ENCODE measurements at places on chromosomes 12 and 14.
A peak's percentile ranks its signal among the peaks of the same experiment; 100 is the strongest.

- no peak for DNase-seq
These were observed 63.9 kb downstream of the FZD10 start for GRCh38 chr12:130226126-130226525.

DNA sequence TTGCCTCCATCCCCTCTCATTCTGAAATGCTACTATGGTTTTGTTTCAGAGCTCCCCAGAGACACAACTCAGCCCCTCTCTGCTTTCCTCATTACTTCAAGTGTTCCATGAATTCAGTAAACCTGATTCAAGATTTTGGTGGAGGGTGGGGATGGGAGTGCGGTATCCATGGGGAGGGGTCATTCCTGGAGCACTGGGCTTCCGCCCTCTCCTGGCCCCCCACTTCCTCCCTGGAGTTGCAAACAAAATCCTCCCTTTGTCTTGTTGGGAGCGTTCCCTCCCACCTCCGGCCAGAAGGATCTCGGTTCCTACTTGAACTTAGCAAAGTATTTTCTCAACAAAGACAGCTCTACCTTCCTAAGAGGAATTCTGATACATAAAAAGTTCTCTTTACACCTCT lies 71.8 kb upstream of the LTA4H start:
- DNase-seq = no peak

DNA sequence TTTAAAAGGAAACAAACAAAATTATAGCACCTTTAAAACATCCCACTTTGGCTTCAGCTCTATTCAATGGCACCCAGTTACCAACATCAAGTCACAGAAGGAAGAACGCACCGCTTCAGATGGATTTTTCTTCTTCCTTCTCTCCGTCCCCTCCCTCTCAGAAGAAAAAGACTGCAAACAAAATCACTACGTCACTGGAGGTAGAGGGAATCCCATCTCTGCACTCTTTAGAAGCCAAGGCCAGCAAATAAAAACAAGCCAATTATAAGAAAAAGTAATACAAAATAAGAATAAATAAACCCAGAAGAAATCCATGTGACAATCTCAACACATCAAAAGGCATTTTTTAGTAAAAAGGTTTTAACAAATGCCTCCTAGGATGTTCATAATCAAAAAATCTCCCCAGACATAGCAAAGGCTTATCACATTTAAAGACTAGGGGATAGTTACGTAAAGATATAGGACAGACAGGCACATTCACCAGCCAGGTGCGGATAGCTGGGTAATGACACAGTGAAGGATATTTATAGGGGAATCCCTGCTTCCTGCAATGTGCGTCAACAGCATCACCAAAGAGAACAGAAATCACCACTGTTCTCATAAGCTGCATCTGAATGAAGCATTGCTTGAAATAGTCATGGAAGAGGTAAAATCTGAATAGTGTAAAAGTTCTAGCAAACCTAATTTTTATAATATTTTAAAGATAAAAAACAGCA lies 89.4 kb downstream of the R3HDM2 start:
- DNase-seq = no peak

DNA sequence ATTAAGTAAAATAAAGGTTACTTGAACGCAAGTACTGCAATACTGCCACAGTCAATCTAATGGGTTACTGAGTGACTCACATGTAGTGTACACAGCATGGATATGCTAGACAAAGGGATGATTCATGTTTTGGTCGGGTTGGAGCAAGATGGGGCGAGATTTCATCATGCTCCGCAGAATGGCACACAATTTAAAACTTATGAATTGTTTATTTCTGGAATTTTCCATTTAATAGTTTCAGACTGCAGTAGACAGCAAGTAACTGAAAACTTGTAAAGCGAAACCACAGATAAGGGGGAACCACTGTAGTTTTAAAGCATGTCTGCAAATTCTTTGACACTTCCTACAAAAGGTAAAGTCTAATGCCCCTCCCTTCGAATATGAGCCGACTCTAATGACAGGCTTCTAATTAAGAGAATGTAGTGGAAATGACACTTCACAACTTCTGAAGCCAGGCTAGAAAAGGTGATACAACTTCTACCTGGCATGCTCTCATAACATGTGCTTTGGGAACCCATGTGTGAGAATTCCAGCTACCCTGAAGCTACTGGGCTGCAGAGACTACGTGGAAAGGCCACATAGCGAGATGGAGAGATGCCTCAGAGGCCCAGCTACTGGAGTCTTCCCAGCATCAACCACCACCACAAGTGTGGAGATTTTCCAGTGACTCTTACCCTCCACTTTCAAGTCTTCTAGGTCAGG lies 13.9 kb upstream of the TCP11L2 start:
- no peak for DNase-seq

DNA sequence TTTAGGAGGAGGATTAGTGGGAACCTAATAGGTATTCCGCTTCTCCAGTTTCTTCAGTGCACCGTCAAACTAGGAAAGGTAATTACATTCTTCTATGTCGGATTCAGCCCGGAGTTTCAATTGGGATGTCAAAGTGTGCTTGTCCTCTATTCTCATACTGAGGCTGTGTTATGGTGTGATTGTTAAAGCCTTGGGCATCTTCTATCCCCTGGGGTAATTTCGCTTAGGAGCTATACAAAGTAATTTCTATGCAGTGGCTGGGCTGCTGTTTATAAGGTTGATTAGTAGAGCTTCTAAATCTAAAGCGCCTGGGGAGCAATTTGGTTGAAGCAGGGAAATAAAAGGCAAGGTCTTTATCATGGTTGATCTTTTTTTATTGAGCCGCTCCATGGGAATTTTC lies 399.6 kb downstream of the ZFP36L1 start:
- no peak for DNase-seq

DNA sequence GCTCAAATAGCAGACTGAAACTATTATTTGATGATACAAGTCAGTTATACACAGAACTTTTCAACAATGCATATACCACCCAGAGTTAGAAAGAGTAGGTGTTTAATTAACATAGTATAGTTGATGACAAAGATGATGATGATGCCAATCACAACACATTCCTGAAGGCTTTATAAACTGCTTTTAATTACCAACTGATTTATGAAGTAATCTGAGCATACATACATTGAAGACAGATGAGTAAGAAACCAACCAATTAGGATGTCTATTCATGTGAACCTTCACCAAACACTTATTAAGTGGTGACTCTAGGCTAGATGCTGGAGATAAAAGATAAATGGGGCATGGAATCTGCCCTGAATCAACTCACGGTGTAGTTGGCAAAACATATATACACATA lies 600.9 kb upstream of the FLRT2 start:
- no peak for DNase-seq

DNA sequence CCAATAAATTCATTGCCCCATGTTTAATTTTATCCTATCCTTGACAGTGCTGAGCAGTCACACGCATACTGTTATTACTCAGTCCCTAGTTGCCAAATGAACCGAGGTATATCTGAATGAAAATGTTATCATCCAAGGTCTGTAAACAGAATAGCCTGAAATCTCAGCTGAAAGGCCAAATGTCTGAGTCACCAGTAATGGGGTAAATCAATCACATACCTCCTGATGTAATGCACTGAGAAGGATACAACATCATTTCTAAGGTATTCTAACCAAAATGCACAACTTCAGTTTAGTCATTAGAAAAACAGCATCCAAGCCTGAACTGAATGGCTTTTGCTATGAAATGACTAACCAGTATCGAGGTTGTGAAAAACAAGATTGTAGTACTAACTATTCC lies 228.6 kb downstream of the DPF3 start:
- no peak for DNase-seq

DNA sequence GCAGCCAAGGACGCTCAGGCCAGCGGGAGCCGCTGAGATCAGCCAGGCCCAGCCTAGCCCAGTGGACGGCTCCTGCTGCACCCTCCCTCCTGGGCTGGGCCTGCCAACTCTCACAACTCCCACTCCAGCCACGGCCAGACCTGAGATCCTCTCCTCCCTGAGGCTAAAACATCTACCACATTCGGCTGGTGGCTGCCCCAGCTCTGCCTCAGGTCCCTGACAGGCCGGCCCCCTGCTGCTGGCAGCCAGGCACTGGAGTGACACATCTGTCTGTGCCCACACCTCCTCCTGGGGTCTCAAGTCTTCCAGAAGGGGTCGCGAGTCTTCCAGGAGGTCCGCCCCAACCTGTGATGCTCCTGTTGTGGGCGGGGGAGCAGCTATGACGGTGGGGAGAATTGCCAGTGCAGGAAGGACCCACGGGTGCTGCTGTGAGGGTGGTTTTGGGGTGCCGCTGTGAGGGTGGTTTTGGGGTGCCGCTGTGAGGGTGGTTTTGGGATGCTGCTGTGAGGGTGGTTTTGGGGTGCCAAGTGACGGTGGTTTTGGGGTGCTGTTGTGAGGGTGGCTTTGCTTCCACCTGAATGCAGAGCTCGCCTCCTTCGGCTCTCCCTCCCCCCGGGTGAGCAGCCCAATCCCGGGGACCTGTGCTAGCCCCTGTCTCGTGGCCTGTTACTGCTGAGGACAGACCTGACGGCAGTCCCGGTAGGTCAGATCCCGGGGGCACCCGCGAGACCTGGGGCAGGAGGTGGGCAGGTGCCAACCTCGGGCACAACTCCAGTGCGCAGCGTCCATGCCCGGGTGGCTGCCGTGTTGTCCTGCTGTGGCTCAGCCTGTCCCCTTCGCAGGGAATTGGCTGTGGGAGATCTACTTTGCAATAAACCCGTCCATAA lies 27.5 kb upstream of the C14orf180 start:
- DNase-seq = no peak

GRCh38 chr12:4026020-4026358 lies 152.8 kb upstream of the PARP11 start:
- DNase-seq = no peak

- no peak for DNase-seq
These were observed 82.7 kb downstream of the BCL11B start for GRCh38 chr14:99189201-99189801.

DNA sequence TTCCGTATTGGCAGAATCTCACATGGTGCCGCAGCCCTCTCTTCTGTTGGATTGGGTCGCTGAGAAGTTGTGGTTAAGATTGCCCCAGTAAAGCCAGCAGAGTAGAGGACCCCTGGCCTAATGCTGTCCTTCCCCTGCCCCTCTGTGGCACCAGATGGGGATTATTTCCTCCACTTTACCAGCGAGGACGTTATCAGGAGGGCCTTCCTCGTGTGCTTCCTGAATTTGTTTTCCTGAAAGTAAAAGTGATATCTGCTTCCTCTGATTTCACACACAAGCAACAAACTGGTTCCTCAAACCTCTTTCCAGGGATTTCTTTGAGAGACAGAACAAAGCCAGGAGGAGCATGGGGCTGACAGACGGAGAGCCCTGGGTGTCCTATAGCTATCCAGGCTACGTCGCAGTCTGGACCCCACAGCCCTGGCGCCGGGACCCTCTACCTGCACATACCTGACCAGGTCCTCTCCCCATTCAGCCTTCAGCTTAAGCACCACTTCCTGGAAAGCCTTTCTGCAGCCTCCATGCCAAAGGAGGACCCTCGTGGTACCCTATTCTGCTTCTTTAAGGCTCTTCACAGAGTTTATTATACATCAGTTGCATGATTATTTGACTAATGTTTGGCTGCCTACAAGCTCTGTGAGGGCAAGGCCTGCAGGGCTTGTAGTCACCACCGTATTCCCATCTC lies 314.8 kb upstream of the FKBP4 start:
- no peak for DNase-seq

GRCh38 chr12:52914576-52915121 lies 9.8 kb upstream of the KRT8 start:
- peak; percentile 49 for DNase-seq

- DNase-seq = no peak
These were observed 109.6 kb downstream of the RMST start for GRCh38 chr12:97572220-97572619.

- DNase-seq = no peak
These were observed 138.7 kb downstream of the RIMBP2 start for GRCh38 chr12:130577351-130577750.

- DNase-seq = no peak
These were observed 61.0 kb upstream of the FKBP4 start for GRCh38 chr12:2733493-2734355.

DNA sequence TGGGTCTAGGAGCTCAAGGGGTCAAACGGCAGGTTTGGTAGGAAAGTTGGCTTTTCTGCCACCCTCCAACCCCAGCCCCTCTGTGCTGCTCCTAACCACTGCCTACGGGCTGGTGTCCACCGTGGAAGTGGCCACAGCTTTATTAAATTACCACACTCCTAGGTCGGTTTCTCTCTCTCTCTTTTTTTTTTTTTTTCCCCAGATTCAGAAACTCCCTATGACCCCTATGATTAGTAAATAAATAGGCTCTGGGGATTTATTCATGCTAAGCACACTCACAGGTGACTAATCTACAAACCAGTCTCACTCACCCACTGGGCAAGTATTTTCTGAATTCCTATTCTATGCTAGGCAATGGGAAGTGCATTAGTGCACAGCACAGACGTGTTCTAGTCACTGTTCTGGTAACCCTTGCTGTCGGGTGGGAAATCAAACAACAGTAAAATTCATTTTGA lies 8.7 kb upstream of the DDX47 start:
- no peak for DNase-seq

DNA sequence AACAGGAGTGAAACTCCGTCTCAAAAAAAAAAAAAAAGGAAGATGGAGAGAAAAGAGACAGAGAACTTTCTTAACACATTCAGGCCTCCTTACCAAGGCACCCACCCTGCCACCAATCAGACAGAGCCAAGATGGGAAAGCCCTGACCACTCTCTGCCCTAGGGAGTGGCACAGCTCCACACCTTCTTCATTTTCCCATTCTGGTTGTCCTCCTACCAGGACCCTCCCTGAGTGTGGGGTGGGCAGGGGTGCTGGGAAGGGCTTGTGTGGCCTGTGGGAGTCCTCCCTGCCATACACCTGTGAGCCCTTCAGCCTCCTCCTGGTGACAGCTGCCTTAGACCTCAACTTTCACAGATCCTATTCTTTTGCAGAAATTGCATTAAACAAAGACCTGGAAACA lies 513.6 kb downstream of the BCL11B start:
- no peak for DNase-seq

DNA sequence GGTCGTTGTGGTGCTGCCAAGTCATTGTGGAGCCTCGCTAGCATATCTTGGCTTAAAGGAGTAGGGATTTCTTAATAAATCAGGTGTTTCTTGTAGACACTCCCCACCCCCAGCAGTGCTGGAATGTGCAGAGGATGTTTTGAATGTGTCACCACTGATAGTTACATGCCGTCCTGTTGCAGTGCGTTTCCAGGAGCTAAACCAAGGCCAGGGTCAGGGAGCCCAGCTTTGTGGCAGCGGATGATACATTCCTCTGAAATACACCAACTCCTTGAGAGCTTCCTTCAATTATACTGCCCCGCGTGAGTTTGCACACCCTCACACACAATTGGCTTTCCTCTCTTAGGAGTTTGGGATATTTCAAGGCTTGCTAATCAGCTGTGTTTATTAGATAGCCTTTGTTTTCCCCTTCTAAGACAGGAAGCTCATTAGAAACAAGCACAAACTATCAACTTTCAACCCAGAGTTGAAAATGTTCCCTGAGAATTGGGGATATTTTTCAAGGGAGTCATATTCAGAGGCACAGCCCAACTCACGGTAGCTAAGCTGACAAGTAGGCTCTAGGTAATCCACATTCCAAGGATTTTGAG lies 154.9 kb downstream of the C12orf75 start:
- no peak for DNase-seq

GRCh38 chr12:107990325-107990724 lies 138.8 kb upstream of the WSCD2 start:
- DNase-seq = peak; percentile 34

GRCh38 chr12:25854991-25855390 lies 103.5 kb upstream of the RASSF8 start:
- DNase-seq = no peak

- no peak for DNase-seq
These were observed 70.8 kb downstream of the SUDS3 start for GRCh38 chr12:118447181-118447580.

Measured in NCI-H2029 treated with DMSO at 0.1 percent for 48 hours (cell line).